ENCODE measurements at places on chromosomes 4 and X. TPM values are rescaled to one million over a fixed set of nuclear protein-coding genes. Genes with fewer than 3 reads are reported as not detected.

DNA sequence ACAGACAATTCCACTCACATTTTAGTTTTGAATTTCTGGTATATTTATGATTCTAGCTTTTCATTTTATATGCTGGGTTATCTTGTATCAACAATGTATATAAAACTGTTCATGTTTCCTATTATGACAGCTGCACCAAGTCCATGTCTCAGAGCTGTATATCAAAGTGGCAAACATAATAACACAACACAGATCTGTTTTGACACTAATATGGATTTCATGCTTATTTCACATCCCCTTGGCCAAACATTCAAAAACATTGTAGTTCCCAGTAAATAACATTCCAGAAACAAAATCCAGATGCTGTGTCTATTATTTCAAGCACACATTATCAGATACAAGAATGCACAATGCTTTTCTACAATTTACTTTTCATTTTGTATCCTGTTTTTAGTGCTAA, 380.6 kb upstream of the MAGEB2 start:
- no peak for DNase-seq

GRCh38 chr4:11194431-11194830, 234.3 kb downstream of the HS3ST1 start:
- no peak for DNase-seq

DNA sequence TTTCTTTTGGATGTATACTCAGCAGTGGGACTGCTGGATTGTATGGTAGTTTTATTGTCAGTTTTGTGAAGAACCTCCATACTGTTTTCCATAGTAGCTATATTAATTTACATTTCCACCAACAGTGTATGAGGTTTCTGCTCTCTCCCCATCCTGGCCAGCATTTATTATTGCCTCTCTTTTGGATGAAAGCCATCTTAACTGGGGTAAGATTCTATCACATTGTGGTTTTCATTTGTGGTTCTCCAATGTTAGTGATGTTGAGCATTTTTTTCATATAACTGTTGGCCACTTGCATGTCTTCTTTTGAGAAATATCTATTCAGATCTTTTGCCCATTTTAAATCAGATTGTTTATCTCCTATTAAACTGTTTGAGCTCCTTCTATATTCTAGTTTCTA, 27.6 kb downstream of the QRFPR start:
- DNase-seq: no peak

GRCh38 chr4:37612811-37613210, 73.4 kb downstream of the RELL1 start:
- no peak for DNase-seq

DNA sequence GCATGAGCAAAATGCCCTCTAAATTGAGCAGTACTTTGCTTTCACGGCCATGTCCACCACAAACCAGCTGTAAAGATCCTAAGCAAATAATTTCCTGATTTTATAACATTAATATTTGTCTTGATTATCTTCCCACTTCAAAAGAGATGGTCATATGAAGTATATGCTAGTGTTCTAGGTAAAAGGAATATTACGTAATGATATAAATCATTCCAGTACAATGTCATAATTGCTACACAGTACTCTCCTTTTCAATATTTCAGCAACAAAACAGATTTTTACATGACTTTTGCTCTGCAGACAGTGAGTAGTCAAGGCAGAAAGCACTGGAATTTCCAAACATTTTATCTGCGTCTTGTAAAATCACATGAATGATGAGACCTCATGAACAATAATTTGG, 572.8 kb upstream of the FRG1 start:
- DNase-seq: no peak

DNA sequence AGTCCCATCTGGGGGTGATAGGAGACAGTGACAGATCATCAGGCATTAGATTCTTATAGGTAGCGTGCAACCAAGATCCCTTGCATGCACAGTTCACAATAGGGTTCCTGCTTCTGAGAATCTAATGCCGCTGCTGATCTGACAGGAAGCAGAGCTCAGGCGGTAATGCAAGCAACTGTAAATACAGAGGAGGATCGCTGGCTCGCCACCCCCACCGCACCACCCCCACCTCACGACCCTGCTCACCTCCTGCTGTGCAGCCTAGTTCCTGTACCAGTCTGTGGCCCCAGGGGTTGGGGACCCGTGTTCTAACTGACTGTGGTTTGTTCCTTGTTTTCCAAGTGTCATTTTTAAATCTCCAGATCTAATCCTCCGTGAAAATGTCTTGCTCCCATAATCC, 89.0 kb upstream of the MAPK10 start:
- no peak for DNase-seq

DNA sequence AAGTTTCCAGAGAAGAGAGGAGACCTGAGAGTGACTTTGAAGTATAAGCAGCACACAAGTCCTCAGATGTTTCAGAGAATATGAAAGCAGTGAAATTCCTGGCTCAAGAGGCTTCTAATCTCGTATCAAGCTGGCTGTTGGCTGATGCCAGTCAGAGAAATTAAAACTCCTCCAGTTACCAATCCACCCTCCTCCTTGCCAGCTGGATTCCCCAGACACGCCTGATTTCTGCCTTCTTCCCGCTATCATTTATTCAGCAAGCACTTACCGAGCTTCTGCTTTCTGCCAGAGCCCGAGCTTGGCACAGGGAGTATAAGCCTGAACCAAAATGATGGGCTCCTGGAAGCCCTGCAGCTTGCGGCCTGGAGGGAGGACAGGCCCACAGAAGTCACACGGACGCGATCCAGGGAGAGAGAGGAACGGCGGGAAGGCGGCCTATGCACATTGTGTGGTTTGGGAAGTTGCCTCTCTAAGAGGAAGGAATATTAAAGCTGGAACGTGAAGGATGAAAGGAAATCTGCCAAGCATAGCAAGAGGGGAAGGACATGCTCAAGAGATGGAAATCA, 102.4 kb upstream of the TBL1X start:
- DNase-seq: no peak

DNA sequence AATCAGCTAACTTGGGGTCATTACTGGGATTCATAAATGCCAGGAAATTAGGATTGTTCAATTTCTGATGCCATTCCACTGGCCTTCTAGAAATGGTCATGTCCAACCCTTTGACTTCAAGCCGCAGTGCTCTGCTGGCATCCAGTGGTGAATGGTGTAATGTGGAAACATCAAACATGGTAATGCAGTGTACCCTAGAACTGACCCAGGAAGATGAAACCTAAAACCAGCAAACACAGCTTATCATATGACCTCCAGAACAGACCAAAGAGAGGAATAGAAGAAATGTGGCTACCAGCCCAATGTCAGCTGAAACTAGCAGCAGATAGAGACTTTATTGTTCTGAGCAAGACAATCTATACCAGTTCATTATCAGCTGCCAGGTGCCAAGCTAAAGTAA, 13.8 kb downstream of the CXCL13 start:
- DNase-seq: no peak

- no peak for DNase-seq
These were observed 33.1 kb upstream of the ZNF41 start for GRCh38 chrX:47515941-47516665.

DNA sequence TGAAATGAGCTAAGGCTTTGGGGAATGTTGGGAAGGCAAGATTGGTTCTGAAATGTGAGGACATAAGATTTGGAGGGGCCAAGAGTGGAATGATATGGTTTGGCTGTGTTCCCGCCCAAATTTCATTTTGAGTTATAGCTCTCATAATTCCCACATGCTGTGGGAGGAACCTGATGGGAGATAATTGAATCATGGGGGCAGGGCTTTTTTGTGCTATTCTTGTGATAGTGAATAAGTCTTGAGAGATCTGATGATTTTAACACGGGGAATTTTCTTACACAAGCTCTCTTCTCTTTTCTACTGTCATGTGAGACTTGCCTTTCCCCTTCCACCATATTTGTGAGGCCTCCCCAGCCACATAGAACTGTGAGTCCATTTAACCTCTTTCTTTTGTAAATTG, 157.6 kb upstream of the C1QTNF7 start:
- DNase-seq: no peak

GRCh38 chr4:111963158-111963700, 182.0 kb upstream of the FAM241A start:
- DNase-seq: no peak

GRCh38 chr4:108540536-108540935, 79.8 kb upstream of the RPL34 start:
- DNase-seq: no peak

DNA sequence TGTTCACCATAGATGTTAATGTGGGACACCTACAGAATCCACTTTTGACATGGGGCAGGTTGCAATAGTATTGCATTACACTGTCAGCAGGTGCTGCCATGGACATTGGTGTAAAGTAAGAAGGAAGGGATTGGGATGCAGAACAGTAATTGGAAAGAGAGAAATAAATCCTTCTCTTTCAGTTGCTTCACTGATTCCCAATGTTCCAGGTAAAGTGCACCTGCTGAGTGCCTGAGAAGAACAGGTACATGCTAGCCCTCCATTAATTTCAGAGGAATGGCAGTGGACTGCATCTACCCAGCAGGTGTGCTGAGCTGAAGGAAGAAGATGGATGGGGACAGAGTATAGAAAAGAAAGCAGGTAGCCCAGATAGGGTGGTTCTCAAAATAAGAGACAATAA, 248.5 kb downstream of the TENM3 start:
- DNase-seq: no peak

- DNase-seq: no peak
These were observed 152.9 kb downstream of the NHS start for GRCh38 chrX:17527922-17528321.

DNA sequence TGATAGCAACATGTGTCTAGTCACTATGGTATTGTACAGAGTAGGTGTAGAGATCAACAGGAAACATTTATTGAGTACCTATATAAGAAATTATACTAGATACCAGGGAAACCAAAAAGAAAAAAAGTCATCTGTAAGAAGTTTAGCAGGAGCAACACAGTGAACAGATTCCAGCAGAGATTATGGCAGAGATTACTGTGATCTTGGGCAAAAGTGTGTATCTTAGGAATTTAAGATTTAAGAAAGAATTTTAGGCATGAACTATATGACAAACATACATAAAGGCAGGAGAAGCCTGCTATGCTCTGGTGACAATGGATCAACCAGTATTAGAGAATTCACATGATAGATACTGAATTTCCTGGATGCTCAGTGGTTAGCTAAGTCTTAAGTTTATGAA, 37.9 kb downstream of the SNCA start:
- no peak for DNase-seq

Gene CXorf49
- not detected for total RNA-seq

Gene NKX6-1
- 48.2 TPM for total RNA-seq

Gene DCAF12L2
- 1.4 TPM for total RNA-seq

Gene TBC1D8B
- total RNA-seq: 3.0 TPM
